Mucosa of descending colon (tissue), 3 donors: ENCODE measurements at places on chromosomes 3 and 15. TPM values are rescaled to one million over a fixed set of nuclear protein-coding genes. Genes with fewer than 3 reads are reported as not detected.

KLF15 gene
- total RNA-seq: 1.3 TPM

CRYBG3 gene
- 14.5 TPM for total RNA-seq

CATSPER2 gene
- 8.0 TPM for total RNA-seq

GASK1A gene
- total RNA-seq: 1.2 TPM

CFAP44 gene
- total RNA-seq: 17.5 TPM

TUSC7 gene
- not detected for total RNA-seq

CYP1A2 gene
- not detected for total RNA-seq

GATM gene
- total RNA-seq: 8.9 TPM

LSMEM2 gene
- total RNA-seq: not detected

DNA sequence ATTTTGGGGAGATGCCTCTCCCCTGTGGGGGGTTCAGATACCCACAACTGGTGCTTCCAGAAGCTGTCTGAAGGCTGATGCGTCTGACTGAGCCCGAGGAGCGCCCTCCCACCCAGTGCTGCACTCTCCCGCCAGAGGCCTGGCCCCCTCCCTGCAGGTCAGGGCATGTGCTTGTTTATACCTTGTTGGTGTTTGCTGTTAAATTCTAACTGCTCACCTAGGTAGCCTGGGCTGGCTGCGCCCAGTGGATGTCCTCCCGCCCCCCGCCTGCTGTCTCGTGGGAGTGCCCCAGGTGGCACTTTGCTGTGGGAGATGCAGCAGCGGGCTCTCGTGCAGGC, 12.9 kb downstream of the KLF13 start:
- no peak for DNase-seq

GRCh38 chr3:153442799-153443487, 280.9 kb downstream of the RAP2B start:
- no peak for DNase-seq

GRCh38 chr15:85828874-85829273, 34.1 kb upstream of the KLHL25 start:
- DNase-seq: no peak

- DNase-seq: no peak
These were observed 18.2 kb upstream of the AMOTL2 start for GRCh38 chr3:134392336-134392983.

DNA sequence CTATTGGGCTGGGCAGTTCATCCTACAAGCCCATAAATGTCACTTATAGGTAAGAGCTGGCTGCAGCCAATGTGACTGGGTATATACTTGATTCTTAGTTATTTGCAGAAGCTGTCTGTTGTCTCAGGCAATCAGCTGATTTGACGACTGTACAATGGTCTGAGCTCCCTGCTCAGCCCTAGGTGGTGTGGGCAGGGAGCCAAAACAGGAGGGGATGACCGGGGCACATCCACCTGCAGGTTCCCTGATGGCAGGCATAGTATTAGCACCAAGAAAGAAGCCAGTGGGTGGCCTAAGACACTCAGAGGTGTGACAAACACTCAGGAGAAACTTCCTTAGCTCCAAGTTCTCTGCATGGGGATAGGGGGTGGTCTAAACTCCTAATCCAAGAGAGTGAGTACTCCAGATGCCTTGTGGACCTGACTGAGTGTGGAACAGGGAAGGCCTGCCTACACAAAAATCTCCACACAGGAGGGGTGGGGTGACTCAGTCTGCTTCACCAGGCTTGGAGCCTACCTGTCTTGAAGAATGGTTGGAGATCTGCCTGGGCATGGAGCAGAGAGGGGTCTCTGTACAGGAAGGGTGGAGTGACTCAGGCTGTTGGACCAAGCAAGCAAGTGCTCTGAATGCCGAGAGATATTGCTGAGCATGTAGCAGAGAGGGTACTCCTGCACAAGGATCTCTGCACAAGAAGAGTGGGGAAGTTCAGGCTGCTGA, 690.4 kb upstream of the NAALADL2 start:
- no peak for DNase-seq

DNA sequence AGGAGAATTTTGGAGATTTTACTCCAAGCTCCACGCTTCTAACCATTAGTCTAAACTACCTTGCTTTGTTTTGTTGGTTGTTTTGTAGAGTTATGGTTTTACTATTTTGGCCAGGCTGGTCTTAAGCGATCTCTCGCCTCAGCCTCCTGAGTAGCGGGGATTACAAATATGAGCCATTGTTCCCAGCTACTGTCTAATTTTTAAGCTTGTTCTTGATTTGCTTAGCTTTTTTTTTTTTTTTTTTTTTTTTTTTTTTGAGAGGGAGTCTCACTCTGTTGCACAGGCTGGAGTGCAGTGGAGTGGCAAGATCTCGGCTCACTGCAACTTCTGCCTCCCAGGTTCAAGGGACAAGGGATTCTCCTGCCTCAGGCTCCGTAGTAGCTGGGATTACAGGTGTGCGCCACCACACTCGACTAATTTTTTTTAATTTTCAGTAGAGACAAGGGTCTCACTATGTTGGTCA, 28.5 kb downstream of the EFCAB12 start:
- DNase-seq: no peak

DNA sequence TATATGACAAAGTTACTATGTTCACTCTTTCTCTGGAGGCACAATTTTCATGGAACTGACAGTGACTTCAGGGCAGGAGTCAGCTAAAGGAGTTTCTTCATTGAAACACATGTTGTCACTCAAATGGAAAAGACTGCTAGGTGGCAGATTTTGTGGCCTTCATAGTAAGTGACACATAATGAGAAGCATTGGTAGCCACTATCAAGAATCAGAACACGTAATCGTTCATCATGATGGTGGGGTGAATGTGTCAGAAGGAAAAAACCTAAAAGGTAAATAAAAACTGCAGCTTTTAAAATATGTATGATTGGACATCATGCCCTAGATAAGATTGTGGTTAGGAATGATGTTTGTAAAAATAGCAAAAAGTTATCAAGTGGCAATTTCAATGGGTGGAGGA, 1491.0 kb downstream of the SI start:
- no peak for DNase-seq

DNA sequence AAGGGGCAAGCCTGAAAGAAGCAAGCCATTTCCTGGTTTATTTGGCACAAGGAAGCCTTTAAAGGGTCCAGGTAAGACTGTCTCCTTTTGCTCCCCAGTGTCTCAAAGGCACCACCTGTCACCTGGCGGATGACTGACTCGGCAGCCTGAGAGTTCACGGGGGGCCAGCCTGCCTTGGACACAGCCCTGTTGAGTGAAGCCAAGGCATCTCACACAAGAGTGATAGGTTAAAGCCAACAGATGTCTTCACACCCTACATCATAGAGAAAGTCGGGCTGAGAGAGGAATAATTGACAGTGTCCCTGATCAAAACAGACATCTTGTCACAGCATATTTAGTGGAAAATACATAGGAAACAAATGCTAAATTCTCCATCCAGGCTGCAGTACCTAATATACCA, 28.2 kb upstream of the LIPC start:
- DNase-seq: no peak

DNA sequence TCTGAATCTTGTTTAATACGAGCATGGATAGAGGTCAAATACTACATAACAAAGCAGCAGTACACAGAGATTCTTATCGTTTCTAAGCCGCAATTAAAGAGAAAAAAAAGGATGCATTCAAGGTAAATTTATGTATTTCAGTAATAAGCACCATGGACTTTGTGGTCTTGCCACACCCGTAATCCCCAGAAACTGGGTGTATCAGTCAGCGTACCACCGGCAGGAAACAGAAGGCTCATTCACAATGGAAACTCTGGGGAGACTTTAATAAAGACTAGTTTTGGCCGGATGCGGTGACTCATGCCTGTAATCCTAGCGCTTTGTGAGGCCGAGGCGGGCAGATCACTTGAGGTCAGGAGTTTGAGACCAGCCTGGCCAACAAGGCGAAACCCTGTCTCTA, 81.9 kb upstream of the ZNF280D start:
- DNase-seq: peak; percentile 68

DNA sequence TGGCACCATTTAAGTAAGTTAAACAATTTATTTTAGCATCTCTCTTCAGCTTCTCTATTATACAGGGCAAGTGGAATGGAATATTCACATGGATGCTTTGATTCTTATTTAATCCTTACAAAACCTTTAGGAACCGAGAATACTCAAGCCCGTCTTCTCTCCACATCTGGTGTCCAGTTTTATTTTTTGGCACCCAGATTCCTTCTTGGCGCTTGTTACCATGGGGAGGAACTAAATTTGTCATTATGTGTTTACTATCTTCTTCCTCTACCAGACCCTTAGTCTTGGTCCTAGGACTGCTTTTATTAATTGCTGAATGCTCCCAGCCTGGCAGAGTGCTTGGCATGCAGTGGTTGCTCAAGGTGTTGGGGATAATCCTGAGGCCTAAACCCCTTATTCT, 138.8 kb downstream of the CACNA2D3 start:
- DNase-seq: no peak

DNA sequence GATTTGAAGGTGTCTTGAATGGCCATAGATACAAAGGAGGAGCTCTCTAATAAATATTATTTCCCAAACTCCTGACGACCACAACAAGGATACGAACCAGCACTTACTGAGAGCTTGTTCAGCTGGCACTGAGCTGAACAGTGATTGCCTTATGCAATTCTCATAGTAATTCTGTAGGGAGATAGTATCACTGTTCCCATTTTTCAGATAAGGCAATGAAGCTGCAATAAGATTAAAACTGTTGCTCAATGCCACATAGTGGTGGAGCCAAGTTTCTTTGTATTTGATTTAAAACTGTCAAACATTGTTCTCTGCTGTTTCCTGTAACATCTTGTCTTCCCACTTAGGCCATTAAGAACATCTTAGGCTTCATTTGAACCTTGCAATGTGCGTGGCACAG, 163.9 kb downstream of the RPLP1 start:
- DNase-seq: no peak

DNA sequence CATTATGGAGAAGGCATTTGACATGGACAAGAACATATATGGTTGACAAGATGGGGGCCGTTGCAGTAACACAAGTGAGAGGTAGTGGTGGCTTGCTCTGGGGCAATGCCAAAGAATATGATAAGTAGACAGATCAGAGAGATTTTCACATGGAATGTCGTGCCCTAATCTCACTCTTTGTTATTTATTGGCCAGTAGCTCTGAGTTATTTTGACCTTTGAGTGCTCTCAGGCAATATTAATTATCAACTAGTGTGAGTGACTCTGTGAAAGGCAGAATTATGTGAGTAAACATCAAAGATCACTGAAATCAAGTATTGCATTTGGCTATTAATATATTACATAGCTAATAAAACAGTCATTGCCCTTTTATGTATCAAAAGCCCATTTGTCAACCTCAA, 164.9 kb upstream of the ADAMTS9 start:
- no peak for DNase-seq

- no peak for DNase-seq
These were observed 51.8 kb downstream of the SERP1 start for GRCh38 chr3:150494411-150494977.

DNA sequence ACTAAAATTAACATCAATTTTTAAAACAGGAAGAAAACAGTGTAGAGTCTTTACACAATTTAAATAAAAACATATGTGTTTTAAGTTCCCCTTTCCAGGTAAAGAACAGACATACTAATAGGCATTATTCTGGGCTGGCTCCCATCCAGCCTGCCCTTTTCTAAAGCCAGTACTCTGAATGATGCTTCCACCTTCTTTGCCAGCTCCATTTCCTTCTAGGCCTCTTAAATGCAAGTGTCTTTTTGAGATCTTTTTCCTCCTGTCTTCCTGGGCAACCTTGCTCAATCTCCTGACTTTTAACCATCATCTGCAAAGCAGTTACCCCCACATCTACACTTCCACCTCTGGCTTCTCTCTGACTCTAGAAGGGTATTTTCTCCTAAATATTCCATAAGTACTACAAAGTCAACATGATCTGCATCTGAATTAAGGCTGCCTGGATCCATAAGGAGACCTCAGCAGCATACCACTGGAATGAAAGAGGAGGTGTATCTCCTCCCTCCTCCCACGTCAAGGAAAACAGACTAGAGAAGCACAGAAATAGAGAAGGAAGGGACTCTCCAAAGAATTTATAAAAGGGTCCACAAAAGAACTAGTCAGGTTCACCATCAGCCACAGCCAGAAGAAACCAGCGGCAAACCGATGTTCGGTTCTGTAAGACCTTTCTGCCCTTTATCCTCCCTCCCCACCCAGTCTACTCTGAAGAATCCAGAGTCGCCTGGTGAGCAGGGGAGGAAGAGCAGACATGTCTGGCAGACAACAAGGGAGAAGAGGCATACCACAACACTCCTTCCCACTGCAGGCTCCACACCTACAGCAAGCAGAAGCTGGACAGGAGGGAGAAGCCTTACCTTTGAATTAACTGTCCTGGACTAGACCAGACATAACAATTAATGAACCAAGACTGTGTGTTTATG, 47.1 kb downstream of the GOLIM4 start:
- DNase-seq: no peak

- no peak for DNase-seq
These were observed 10.0 kb downstream of the C3orf52 start for GRCh38 chr3:112096176-112096575.

GRCh38 chr3:170621256-170621655, 35.4 kb upstream of the SLC7A14 start:
- DNase-seq: no peak

DNA sequence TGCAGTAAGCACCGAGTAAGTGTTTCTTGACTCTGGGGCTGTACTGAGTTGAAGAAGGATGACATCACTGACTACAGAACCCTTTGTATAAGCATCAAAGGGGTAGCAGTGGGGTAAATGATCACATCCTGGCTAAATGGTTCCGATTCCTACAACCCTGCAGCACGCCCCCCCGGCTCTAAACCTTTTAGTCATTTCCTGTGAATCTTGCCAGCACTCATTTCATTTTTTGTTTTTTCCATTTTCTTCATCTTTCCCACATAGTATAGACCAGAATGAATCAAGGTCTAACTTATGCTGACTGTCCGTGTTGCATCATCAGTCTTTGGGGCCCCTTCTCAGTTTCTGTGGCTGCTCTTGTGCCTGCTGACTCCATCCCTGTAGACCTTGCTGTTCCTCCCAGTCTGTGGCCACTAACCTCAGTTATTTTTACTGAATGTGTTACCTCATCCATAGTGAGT, 383.1 kb upstream of the TPRG1 start:
- DNase-seq: no peak

- no peak for DNase-seq
These were observed 72.8 kb upstream of the RASGRF1 start for GRCh38 chr15:79163395-79163794.

DNA sequence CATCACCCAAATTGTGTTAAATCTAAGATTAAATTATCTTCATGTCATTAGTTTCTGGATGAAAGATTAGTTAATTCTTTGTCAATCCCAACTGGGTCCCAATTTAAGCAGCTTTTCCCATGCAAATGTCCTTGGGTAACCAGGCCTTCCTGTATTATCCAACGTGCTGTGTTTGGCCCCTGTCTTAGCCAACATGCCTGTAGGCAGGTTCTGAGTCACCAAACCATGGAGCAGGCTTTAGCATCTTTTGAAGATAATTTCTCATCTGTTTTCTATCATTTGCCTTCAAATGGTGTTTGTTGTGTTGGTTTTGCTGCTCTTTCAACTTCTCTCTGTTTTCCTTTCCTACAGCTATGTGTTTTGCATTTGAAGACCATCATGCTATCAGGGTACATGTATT, 216.2 kb downstream of the ITPR1 start:
- no peak for DNase-seq
